HS-27A (cell line): ENCODE measurements at places on chromosomes 1 and 21.

GRCh38 chr21:16408280-16408679, 678.5 kb downstream of the USP25 start:
- no peak for DNase-seq

DNA sequence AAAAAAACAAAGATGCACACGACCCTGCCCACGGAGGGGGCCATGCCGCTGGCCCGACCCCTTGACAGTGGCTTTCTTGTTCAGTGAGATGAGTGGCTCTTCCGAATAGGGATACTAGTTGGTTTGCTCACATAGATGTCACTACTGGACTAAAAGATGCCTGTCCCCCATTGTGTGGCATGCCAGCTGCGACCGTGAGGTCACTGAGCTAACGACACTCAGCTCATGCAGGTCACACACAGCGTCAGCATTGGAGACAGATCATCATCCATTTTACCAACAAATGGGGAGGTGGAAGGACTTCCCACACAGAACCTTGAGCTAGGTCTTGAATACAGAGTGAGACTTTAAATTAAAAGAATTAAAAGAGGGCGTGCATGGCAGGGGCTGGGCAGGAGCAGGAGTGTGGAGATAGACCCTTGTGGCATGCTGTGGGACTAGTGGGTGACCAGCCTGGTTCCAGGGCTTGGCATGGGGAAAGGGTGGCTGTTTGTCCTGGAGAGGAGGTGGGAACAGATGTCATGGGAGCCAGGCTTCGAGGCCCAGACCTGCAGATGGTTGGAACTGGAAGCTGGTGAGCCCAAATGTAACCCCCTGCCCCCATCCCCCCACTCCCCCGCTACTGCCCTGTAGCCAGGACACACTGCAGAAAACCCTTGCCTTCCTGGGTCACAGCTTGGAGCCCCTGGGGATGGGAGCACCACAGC, 12.4 kb downstream of the SLC1A7 start:
- DNase-seq = no peak

- DNase-seq = no peak
Measured at GRCh38 chr1:201653233-201653632, 114.3 kb downstream of the NAV1 start.

DNA sequence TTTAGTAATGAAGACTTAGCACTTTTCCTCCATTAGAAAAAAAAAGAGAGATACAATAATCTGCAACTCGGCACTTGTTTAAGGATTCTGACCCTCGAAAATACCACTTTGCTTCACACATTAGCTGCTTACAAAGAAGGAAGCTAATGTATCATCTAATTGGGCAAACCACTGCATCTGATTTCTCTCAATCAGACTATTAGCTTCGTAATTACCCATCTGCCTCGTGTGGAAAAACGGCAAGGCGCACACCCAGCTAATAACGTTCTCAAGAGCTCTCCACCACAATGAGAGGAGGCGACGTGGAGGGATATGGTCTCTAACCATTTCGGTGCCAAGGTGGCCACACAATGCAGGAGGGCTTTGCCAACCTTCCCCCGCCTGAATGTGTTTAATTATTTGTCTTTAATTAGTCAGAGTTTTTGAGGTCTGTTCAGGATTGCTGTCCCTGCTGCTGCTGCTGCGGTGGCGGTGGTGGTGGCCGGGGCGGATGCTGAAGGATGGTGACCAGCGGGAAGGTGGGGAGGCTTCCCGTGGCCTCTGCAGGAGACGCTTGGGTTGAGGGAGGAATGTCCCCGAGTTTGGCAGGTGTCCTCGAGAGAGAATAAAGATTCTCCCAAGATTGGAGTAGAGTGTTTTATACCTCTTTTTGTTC, 374.5 kb downstream of the RPS6KC1 start:
- no peak for DNase-seq

- no peak for DNase-seq
Measured at GRCh38 chr1:19814244-19814661, 830 bp downstream of the RNF186 start.

- DNase-seq = no peak
Measured at GRCh38 chr1:88890791-88891317, 513 bp downstream of the GTF2B start.

DNA sequence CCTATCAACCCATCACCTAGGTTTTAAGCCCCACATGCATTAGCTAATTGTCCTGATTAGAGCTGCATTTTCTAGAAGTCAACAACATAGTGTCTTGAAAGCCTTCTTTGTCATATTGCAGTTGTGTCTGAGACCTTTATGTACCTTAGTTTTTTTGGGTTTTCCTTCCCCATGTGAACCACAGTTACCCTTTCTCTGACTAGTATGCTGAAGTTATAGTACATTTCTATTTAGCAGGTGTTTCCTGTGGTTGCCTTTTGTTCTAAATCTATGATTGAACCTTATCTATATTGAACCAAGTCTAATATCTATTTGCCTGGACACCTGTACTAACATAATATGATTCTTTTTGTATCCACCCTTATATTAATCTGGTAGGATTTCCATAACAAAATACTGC, 135.6 kb downstream of the ST6GALNAC3 start:
- no peak for DNase-seq

GRCh38 chr21:30444204-30444603, 4.1 kb downstream of the KRTAP15-1 start:
- no peak for DNase-seq

DNA sequence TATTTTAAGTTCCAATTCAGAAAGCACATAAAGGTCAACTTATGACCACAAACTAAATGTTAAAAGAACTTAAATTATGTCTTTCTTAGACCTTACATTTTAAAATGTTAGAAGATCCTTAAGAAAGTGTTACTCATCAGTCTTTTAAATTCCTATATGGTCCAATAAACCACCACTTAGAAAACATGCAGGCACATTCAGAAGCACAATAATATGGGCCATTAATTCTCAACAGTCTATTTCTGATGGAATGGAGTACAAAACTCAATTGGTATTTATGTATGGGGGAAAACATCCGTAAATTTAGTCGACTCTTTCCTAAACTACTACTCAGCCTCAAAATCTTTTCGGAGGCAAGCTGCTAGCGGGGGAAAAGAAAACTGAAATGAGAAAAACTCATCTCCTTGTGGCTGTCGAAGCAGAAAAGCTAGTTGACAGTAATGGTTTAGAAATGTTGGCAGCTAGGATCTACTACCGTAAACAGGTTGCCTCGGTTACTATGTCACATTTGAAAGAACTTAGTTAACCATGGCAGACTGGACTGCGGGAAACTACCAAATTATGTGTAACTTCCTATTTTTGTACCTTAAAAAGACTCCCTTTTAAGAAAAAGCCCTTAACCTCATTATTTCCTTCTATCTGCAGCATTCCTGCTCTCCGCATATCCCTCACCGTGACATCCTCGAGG, 1.0 kb downstream of the TRMT1L start:
- no peak for DNase-seq

DNA sequence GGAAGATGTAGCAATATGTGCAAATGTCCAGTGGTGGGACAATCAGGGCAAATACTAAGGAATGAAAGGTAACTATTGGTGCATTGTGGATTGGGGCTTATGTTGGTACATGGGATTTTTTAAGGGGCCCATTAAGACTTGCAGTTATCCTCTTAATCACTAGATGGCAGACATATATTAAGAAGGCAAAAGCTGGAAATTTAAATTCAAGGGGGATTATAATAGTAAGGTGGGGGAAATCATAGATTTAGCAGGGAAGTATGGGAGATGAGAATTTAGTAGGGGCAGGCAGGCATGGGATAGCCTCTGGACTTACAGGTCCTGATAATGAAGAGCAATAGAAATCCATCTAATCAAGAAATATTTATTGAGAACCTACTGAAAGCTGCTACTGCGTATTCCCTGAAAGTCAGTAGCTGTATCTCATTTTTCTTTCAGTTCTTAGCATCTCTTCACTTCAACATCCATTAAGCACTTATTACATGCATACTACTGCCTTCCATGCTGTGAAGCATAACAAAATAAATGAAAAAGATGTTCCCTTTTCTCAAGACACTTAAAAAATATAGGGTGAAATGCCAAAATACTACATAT, 251.8 kb downstream of the CRB1 start:
- no peak for DNase-seq

GRCh38 chr1:39894884-39895495, 6.7 kb downstream of the MYCL start:
- DNase-seq = no peak

- no peak for DNase-seq
Measured at GRCh38 chr1:28193701-28194161, 17.2 kb upstream of the PTAFR start.

DNA sequence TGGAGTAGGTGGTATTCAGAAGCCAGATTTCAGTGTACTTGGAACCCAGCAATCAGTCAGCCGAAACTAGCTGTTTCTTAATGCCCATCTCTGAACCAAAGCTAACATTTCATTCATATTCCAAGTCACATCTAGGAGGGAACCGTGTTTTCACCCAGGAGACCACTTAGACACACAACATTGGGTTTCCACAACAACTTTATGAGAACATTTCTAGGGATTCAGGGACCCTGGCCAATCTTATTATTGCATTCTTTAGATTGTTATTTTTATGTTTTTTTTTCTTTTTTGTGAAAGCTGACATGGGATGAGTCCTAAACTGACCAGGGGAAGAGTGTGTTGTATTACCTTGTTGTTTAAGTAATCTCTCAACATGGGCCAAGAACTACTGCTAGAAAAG, 72.5 kb upstream of the KIAA0040 start:
- DNase-seq = no peak

- DNase-seq = peak; percentile 61
Measured at GRCh38 chr1:100622966-100623762, 85.2 kb downstream of the GPR88 start.

DNA sequence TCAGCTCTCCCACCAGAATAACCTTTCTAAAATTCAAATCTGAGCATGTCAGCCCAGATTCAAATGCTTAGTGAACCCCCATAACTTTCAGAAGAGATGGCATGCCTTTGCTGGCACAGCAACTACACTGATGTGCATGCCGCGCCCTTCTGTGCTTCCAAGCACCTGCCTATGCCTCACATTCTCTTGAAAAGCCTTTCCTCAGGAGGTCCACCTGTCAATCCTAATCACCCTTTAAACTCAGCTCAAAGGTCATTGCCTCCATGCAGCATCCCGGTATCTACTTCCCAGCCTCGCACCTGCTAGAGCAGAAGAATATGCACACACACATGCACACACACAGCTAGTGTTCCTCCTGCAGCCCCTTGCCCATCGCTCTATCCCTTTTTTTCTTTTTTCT, 5.2 kb upstream of the S100A2 start:
- no peak for DNase-seq

GRCh38 chr1:34744851-34745250, 10.0 kb upstream of the GJB5 start:
- DNase-seq = no peak

DNA sequence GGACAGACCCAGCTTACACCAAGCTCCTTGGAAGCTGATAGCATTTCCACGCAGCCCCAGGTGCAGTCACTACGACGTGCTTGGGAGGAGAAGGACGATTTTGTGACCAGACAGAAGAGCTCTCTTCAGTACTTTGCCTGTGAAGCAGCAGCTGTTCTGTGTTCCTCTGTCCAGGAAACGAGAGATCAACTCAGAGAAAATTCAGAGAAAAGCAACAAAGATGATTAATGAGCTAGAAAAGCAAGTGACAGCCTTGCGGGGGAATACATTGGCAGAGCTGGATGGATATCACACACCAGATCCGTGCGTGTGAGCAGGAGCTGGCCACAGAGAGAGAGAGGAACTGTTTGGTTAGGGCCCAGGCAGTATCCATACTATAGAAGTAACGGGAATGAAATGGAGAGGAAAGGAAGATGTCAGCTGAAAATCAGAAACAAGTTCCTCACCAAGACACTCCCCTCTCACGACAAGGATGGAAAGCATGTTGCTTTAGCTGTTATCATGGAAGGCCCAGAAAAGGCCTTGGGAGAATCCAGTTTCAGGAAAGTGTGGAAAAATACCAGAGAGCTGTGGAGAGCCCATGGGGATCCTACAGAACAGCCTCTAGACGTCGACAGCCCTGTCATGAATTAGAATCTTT, 106.2 kb downstream of the TOMM20 start:
- no peak for DNase-seq
